ENCODE measurements at places on chromosomes 5 and 9. TPM values are rescaled to one million over a fixed set of nuclear protein-coding genes. Genes with fewer than 3 reads are reported as not detected.

- H3K36me3 ChIP-seq, result no peaks in the 10 kb centered on the region
- DNase-seq, result no peak
- no peaks in the 10 kb centered on the region for H3K4me1 ChIP-seq
- H3K27me3 ChIP-seq, result no peaks in the 10 kb centered on the region
- H3K4me3 ChIP-seq, result no peak overlapping the region
- no peak overlapping the region for H3K27ac ChIP-seq
Observed at GRCh38 chr5:94776167-94776566, 157.7 kb downstream of the SLF1 start.

GRCh38 chr9:84216151-84216550 lies 124.4 kb downstream of the SLC28A3 start:
- no peaks in the 10 kb centered on the region for H3K36me3 ChIP-seq
- no peak for DNase-seq
- peaks cover 11% of the 10 kb centered on the region for H3K4me1 ChIP-seq
- no peaks in the 10 kb centered on the region for H3K27me3 ChIP-seq

- no peak for DNase-seq
- H3K27ac ChIP-seq, result no peak overlapping the region
- H3K27me3 ChIP-seq, result no peaks in the 10 kb centered on the region
- H3K4me3 ChIP-seq, result no peak overlapping the region
Observed at GRCh38 chr5:150787656-150788055, 9.1 kb downstream of the SMIM3 start.

- H3K27ac ChIP-seq, result no peak overlapping the region
- no peaks in the 10 kb centered on the region for H3K27me3 ChIP-seq
- H3K4me1 ChIP-seq, result no peaks in the 10 kb centered on the region
- no peak for DNase-seq
- no peak overlapping the region for H3K4me3 ChIP-seq
- peaks cover 98% of the 10 kb centered on the region for H3K36me3 ChIP-seq
Observed at GRCh38 chr5:141935538-141935937, 11.9 kb downstream of the DELE1 start.

- H3K36me3 ChIP-seq, result peaks cover 41% of the 10 kb centered on the region
- no peak overlapping the region for H3K4me3 ChIP-seq
- H3K4me1 ChIP-seq, result no peaks in the 10 kb centered on the region
- no peak overlapping the region for H3K27ac ChIP-seq
Observed at GRCh38 chr5:37111426-37112382, 137.5 kb downstream of the CPLANE1 start.

DNA sequence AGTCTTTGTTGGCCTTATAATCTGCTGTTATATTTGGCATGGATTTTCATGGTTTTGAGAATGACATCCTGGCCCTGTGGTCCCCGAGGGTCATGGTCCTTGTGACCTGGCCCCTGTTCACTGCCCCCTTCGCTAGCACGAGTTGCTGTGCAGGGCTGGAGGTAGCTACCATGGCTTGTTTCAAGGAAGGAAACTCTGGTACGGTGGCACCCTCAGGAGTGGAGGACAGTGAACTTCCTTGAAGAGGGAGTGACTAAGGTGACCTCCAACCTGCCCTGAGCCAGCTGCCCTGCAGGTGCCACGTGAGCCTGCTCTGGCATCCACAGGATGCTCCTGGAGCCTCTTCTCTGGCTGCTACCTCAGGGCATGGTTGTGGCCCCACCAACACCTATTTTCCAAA lies 62.1 kb downstream of the MTAP start:
- no peaks in the 10 kb centered on the region for H3K27me3 ChIP-seq
- no peak for DNase-seq
- peaks cover 47% of the 10 kb centered on the region for H3K36me3 ChIP-seq
- no peaks in the 10 kb centered on the region for H3K4me1 ChIP-seq
- H3K27ac ChIP-seq, result no peak overlapping the region

DNA sequence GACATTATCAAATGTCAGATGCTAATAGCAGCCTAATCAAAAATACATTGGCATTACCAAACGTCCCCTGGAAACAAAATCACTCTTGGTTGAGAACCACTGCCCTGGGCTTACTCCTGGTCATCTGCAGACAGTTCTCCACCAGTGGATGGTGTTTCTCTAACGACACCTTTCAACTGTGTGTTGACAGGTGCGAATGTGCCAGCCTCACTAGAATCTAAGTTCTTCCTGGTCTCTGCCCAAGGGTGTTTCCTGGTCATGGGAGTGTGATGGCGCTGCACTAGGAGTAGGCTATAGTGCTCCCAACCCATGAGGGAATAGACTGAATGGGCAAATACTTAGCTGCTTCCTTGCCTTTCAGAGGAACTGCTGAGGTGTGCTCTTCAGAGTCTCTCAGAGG lies 105.9 kb downstream of the MRPS27 start:
- no peak overlapping the region for H3K27ac ChIP-seq
- no peak overlapping the region for H3K4me3 ChIP-seq
- peaks cover 20% of the 10 kb centered on the region for H3K36me3 ChIP-seq
- H3K27me3 ChIP-seq, result no peaks in the 10 kb centered on the region
- H3K4me1 ChIP-seq, result peaks cover 15% of the 10 kb centered on the region

GRCh38 chr9:136792321-136793085 lies 1.4 kb downstream of the TMEM141 start:
- peaks cover 8% of the 10 kb centered on the region for H3K27me3 ChIP-seq
- no peak for DNase-seq
- peak overlapping the region; percentile 77 for H3K4me3 ChIP-seq
- no peak overlapping the region for H3K27ac ChIP-seq
- H3K36me3 ChIP-seq, result peaks cover 11% of the 10 kb centered on the region

- DNase-seq, result no peak
- H3K27ac ChIP-seq, result peak overlapping the region; percentile 81
- peaks cover 43% of the 10 kb centered on the region for H3K4me1 ChIP-seq
- no peaks in the 10 kb centered on the region for H3K36me3 ChIP-seq
Observed at GRCh38 chr5:181207214-181207959, 2.4 kb upstream of the TRIM7 start.

DNA sequence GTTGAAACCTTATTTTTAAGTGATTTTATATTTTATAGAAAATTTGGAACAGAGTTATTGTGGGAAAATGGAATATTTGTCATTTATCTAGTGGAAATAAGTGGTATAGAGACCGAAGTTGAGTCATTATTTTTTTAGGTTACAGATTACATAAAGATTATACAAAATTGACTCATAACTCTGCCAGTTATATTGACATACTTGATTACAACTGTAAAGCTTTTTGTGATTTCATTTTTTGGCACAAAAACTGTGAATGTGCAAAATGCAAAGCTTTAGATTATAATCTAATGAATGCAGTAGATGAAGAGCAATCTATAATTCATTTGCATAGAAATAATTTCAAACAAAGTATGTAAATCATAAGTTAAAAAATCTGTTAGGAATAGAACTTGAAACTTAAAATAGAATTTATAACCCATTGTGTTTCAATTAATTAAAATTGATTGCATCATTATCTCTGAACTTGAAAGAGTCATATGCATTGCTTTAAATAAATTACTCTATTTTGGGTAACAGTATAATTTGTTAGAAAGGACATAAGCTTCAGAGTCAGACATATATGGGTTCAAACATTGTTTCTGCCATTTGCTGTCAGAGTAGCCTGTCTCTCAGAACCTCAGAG lies 280.4 kb downstream of the FER start:
- H3K27ac ChIP-seq, result no peak overlapping the region
- H3K4me1 ChIP-seq, result no peaks in the 10 kb centered on the region
- H3K27me3 ChIP-seq, result no peaks in the 10 kb centered on the region
- H3K4me3 ChIP-seq, result no peak overlapping the region
- no peaks in the 10 kb centered on the region for H3K36me3 ChIP-seq

DNA sequence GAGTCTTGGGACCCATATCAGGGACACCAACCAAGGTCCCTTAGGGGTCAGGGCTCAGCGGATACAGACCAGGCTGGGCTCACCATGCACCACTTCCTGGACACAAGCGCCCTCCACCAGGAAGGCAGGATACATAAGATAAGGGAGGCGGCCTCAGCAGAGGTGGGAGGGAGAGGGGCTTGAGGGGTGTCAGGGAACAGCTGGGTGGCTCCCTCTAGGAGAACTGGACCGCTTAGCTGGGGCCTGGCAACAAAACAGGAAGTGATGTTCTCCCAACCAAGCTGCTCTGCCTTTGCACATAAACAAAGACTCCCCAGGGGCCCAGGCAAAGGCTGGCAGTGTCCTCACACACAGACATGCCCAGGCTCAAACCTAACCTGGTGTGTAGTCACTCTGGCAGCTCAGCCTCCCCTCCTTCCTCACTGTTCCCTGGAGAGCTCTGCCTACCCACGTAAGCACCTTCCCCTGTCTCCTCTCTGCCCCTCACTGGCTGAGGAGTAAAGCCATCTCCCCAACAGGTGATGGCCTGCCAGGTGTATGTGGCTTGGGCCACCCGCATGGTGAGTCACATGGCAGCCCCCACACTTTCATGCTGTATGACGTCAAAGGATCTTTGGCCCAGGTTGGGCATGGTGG lies 5.8 kb upstream of the BICD2 start:
- no peak overlapping the region for H3K27ac ChIP-seq
- peaks cover 14% of the 10 kb centered on the region for H3K4me1 ChIP-seq
- DNase-seq, result no peak
- no peak overlapping the region for H3K4me3 ChIP-seq
- no peaks in the 10 kb centered on the region for H3K27me3 ChIP-seq

DNA sequence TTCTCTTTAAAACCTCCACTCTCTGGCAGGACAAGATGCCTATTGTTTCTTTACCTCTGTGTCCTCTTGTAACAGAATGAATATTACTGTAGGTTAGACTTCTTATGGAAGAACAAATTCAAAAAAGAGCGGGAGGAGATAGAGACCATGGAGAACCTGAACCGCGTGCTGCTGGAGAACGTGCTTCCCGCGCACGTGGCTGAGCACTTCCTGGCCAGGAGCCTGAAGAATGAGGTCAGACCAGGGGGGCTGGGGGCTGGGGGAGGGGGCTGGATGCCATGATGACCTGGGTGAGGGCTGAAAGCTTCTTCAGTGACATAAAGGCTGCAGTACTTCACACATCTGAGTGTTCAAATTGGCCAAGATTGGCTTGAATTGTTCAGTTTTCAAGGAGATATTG lies 61.4 kb downstream of the CFAP90 start:
- no peak for DNase-seq
- no peaks in the 10 kb centered on the region for H3K4me1 ChIP-seq
- no peak overlapping the region for H3K4me3 ChIP-seq
- no peaks in the 10 kb centered on the region for H3K27me3 ChIP-seq
- no peaks in the 10 kb centered on the region for H3K36me3 ChIP-seq

GRCh38 chr5:147635882-147636728 lies 126.2 kb upstream of the DPYSL3 start:
- H3K4me3 ChIP-seq, result no peak overlapping the region
- no peaks in the 10 kb centered on the region for H3K27me3 ChIP-seq
- H3K27ac ChIP-seq, result no peak overlapping the region
- H3K4me1 ChIP-seq, result no peaks in the 10 kb centered on the region

Gene FAM151B
- 2.6 TPM for total RNA-seq

Gene MTAP
- total RNA-seq, result 26.0 TPM

Gene ACTBL2
- not detected for total RNA-seq

Gene FGF10
- total RNA-seq, result 10.4 TPM

Gene CCL28
- total RNA-seq, result 2.2 TPM

Gene BNC2
- 138 TPM for total RNA-seq

Gene FOXI1
- not detected for total RNA-seq

Gene MINAR2
- total RNA-seq, result not detected

All from esophagus muscularis mucosa (tissue), 4 donors.